ENCODE measurements at places on chromosomes 5 and 9.

- DNase-seq = no peak
Measured at GRCh38 chr5:160451281-160451680, 29.6 kb downstream of the PTTG1 start.

DNA sequence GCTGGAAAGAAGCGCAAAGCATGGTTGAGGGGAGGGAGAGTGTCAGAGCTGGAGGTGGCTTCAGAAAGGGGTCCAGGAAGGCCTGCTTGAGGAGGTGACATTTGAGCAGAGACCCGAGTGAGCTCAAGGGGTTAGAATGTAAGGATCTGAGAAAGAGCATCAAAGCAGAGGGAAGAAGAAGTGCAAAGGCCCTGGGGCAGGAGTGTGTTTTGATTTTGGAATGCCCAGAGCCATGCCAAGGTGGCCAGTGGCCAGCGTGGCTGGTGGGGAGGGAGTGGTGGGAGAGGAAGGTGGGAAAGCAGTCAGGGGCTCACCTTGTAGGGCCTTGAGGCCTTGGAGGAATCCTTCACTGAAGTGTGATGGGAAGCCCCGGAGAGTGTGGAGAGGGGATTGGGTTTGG, 15.4 kb downstream of the FGF18 start:
- DNase-seq = no peak

- DNase-seq = peak; percentile 79
Measured at GRCh38 chr9:79877943-79878602, 306.3 kb downstream of the TLE4 start.

DNA sequence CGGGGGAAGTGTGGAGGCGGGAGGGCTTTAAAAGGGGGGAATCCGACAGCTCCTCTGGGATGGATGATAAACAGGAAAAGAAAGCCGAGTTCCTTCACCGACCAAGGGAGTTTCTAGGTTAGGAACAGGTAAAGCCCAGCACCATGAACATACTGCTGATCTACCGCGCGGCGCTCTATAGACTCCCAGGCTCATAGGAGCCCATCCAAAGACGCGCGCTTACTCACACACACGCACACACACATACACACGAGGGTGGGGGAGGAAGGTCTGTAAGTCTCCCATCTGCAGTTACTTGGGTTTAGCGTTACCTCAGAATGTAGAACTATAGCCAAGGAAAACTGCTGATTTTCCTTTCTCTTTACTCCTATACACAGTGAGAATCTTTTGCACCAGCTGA, 2.6 kb upstream of the GABRB2 start:
- no peak for DNase-seq

DNA sequence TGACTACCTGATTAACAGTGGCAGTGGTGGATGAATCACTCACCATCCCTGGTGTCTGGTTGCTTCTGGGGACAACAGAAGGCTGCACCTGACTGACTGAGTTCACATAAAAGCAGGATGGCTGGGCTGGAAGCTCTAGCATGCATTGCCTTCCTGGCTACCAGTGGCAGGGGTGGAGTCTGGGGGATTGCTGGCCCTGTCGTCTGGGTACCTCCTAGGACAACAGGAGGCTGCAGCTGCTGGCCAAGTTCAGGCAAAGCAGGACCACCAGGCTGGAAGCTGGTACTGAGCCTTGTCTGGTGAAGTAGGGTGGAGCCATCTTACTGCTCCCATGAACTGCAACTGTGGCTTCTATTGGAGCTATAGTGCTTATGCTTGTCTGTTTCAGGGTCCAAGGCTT, 480.8 kb upstream of the CTNND2 start:
- DNase-seq = no peak

- DNase-seq = no peak
Measured at GRCh38 chr5:472076-472655, 29.2 kb downstream of the EXOC3 start.

GRCh38 chr5:138212828-138213160, 329 bp downstream of the CDC23 start:
- no peak for DNase-seq

DNA sequence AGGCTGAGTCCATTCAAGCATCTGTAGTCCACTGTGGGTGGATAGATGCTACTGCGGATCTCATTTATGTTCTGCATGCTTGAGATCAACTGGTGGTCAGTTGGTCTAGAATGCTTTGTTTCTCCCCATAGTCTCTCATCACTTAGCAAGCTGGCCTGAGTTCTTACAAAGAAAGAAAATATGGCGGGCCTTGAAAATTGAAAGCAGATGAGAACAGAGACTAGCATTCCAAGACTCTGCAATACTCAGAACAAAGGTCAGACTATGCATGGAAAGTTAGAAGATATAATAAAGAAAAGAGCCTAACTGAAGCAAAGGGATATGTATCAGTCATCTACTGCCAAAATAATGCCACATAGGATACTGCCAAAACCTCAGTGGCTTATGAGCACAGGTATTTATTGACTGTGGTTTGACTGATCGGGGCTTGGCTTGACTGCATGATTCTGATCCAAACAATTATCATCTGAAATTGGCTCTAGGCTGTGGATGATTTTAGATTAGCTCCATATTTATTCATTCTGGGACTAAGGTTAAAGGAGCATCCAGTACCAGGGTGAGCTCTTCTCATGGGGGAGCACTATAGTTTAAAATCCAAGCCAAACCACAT, 258.9 kb downstream of the TAF11L14 start:
- DNase-seq = no peak

- peak; percentile 29 for DNase-seq
Measured at GRCh38 chr9:137295238-137295811, 6.7 kb downstream of the NRARP start.

GRCh38 chr9:91902475-91903125, 47.4 kb downstream of the ROR2 start:
- no peak for DNase-seq
